ENCODE measurements at places on chromosomes 3 and 15.

GRCh38 chr3:158249183-158249582 lies 139.3 kb downstream of the RSRC1 start:
- DNase-seq, result no peak

- no peak for DNase-seq
Observed at GRCh38 chr3:55622733-55623132, 135.6 kb upstream of the WNT5A start.

DNA sequence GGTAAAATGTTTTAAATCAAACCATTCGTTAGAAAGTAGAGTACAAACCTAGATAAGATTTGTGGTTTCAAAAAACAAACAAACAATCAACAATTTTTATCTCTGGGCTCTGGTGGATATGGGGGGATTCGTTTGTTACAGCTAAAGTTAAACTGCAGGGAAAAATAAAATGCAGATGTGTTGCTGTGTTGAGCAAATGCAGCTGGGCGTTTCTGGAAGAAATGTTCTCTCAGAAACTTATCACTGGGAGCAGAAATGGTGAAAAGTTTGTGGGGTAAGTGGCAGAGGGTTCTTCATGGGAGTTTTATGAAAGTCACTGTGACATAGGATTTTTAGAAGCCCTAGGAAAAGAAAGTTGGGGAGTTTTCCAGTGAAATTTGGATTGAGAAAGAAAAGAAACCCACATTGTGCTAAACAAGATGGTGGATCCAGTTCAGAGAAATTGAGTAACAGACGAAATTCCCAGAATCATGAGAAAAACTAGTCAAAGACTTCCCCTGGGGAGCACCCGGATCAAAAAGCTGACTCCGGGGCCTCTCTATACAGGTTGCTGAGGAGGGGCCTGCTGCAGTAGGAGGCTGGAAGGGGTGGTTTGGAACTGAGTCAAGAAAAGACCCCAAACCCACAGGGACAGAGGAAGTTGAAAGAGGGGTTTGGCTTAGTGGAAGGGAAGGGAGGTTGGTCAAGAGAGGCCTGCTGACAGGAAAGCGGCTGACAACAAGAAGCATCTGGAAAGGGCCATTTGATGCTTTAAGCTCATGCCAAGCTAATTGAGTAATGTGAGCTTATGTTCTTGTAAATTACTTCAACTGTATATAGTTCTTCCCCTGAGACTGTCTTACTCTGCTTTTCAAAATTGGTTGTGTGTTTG lies 108.7 kb downstream of the RARB start:
- no peak for DNase-seq

- no peak for DNase-seq
Observed at GRCh38 chr3:178270838-178271237, 265.4 kb upstream of the KCNMB2 start.

DNA sequence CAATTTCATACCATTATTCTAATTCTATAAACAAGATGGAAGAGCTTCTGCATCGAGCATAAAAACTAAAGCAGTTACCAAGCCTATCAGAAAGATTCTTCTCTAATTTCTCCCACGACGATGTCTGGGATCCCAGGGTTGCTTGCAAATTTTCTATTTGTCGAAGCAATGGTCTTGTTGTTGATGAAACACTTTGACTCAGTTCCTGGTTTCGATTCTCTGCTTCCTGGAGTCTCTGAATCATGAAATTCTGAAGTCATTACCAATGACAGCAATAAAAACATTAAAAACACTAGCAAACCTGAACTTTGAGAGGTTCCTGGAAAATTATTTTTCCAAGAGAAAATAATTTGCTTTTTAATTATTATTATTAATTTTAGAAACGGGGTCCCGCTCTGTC lies 18.7 kb downstream of the TMF1 start:
- no peak for DNase-seq

DNA sequence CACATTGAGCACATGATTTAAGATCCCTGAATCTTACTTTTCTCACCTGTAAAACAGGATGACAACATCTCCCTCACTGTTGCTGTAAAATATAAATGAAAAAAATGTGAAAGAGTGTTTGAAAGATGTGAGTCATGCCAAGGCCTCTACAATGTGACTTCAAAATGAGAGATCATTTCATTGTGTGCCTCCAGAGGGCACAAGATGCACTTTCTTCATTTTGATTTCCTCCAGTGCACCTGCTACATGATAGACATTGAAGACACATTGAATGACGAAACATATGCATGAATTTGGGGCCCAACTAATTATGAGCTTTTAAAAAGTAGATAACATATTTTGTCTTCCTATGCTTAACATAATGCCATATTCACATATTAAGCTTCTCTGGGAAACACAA lies 170.3 kb downstream of the MOBP start:
- DNase-seq, result no peak

DNA sequence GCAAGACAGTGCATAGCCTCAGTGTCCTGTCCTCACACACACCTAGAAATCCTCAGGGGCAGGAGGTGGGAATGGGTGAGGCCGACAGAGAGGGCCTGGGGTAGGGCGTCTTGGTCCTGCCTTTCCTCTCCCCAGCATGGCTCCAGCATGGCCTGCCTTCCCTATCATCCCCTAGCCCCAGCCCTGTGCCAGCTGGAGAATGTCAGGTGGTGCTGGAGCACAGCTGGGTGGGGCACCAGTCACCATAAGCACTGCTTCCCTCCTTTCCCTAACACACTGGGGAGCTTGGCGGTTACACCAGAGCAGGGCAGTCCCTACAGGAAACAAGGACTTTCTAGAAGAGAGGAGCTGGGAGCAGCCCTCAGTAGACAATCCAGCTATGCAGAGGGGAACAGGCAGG lies 236.8 kb downstream of the KLF13 start:
- no peak for DNase-seq

DNA sequence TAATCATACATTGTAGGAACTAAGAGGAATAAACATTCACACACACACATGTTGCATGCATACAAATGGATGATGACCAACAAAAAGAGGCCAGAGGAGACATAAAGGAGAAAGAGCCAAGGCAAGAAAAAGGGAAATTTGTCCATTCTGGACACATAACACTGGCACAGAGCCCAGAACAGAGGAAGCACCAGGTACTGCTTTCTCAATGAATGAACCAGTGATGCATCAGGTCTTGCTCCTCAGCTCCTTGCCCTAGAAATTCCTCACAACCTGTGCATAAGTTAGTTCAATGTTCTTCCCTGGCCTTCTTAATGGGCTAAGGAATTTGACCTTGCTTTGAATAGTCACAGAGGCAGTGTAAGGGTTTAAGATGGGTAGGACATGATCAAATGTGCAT lies 270.3 kb downstream of the ERC2 start:
- DNase-seq, result no peak

GRCh38 chr3:168134931-168135330 lies 39.2 kb upstream of the GOLIM4 start:
- no peak for DNase-seq

- no peak for DNase-seq
Observed at GRCh38 chr15:85026304-85027032, 44.8 kb downstream of the PDE8A start.

DNA sequence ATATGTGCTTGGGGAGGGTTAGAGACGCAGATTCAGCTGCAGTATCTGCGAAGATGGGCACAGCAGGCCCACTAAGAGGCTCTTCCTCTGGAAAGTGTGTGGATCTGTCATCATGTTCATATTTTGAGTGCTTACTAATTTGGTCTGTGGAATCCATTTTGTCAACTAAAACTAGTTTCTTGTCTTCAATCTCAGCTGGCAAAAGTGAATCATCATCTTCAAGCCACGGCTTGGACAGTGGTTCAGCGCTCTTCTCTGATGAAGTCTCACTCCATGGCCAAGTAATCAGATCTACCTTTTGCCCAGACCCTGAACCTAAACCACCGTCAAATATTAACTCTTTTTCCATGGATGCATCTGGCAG lies 76.2 kb downstream of the IMPG2 start:
- DNase-seq, result no peak

DNA sequence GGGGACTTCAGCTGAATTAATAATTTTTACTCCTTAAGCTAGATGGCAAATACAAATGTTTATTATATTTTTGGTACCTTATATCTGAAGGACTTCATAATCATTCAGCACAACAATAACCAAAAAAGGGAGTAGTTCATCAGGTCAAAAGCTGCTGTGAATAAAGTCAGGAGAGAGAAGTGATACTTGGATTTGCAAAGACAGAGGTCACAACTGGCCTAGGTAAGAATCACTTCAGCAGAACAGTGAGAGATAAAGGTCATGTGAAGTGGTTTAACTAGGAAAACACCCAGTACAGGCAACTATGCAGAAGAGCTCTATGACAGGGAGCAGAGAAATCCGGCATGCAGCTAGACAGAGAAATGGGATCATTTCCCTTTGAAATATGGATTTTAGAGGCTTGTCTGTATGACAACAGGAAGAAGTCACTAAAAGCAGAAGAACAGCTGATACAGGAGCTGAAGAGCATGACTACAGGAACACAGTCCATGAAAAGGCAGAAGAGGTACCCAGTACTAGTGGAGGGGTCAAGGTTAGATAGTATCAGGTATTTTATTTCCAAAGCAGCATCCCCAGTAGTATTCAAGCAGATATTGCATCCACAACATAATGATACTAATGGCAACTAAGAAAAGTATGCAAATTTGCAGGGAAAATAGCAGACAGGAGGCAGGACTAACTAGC lies 25.7 kb downstream of the ZMAT3 start:
- DNase-seq, result no peak

GRCh38 chr15:33084661-33085060 lies 109.9 kb downstream of the FMN1 start:
- no peak for DNase-seq

- no peak for DNase-seq
Observed at GRCh38 chr15:72421484-72421883, 23.4 kb downstream of the TMEM202 start.

DNA sequence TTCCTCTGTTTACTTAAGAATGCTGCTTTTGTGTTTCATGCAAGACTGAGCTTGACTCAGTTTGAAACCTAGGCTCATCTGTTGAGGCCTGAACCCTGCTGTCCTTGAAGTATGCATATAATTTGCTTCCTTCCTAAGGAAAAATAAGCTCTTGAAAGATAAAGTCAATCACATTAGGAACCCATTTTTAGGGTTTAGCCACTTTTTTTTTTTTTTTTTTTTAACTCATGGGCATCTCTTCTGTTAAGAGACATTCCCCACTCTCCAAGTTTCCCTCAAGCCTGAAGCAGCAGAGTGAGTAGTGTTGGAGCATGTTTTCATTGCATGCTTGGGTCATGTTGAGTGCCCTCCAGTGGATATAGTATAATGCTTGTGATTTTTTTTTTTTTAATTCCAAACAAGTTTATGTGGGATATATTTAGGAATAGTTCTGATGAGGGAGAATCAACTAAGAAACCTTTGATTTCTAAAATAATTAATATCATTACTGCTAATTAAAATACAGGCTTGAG lies 3.6 kb downstream of the CTNNB1 start:
- no peak for DNase-seq

DNA sequence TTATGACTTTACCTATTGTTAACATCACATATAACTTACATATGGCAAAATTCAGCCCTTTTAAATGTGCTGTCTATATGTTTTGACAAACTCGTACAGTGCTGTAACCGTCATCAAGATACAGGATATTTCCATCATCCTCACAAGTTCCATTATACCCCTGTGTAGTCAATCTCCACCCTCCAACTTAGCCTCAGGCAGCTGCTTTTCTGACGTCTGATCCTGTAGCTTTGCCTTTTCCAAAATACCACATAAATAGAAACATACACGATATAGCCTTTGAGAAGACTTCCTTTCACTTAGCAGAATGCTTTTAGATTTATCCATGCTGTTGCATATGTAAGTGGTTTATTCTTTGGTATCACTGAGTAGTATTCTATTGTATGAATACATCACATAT lies 47.1 kb downstream of the SLC12A1 start:
- no peak for DNase-seq

- DNase-seq, result no peak
Observed at GRCh38 chr3:42094128-42094527, 3.0 kb downstream of the TRAK1 start.

GRCh38 chr15:40312370-40313158 lies 4.8 kb upstream of the PLCB2 start:
- DNase-seq, result no peak

DNA sequence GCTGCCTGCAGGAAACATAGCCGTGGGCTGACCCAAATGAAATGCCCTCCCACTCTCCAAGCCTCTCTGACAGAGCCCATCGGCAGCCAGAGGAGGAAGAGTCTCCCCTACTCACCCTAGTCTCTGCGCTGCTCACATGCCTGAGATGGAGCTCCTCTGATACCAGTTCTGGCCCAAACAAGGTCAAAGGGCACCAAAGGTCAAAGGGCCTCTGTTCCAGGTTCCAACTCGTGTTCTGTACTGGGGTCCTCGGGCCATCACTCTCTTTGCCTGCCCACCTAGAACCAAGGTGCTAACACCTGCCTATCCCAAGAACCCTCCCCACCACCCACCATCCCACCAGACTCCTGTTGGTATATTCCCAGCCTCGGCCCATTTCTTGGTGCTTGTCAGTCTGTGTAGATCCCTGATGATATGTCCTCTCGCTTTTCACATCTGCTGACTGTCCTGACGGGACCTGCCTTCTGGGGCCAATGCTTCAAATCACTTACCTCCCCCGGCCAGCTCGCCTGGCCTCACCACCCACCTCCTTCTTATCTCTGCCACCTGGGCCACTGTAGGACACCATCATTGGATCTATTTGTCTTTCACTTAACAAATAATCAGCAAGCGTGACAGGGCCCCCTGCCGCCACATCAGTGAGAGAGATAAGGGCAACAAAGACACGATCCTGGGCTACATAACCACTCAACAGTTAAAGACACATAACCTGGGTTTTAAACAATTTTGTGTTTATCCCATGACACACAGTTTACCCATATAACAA lies 90.4 kb downstream of the SRGAP3 start:
- no peak for DNase-seq

DNA sequence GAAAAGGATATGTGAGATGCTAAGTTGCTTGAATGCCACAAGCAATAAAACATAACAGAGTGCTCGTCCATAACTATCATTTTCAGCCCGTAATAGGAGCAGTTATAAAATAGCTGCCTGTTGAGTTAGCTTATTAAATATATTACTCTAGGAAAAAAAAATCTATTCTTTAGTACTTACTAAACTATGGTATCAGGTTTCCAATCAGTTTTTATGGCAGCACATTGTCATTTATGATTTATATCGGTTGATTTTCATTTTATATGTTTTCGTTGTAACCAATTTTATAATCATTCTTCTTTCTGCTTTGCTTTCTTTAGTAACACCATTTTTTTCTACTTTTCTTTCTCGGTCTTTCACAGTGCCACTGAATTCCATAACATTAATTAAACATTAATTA lies 51.9 kb downstream of the SEMA6D start:
- DNase-seq, result no peak

GRCh38 chr3:30435861-30436331 lies 170.5 kb upstream of the TGFBR2 start:
- DNase-seq, result no peak

Measured in activated CD4-positive, alpha-beta T cell treated with anti-CD3 and anti-CD28 coated beads, Interleukin-2, amount 50 U/mL, for 4 hours (primary cell).